Trophoblast cell (in vitro differentiated cells and primary cell): ENCODE measurements at places on chromosomes 16 and 17.

GRCh38 chr16:80279656-80280055, 261.1 kb upstream of the DYNLRB2 start:
- no peaks in the 10 kb centered on the region for H3K4me1 ChIP-seq
- no peaks in the 10 kb centered on the region for H3K27me3 ChIP-seq
- DNase-seq: no peak
- H3K4me3 ChIP-seq: no peak overlapping the region
- no peak overlapping the region for H3K27ac ChIP-seq

DNA sequence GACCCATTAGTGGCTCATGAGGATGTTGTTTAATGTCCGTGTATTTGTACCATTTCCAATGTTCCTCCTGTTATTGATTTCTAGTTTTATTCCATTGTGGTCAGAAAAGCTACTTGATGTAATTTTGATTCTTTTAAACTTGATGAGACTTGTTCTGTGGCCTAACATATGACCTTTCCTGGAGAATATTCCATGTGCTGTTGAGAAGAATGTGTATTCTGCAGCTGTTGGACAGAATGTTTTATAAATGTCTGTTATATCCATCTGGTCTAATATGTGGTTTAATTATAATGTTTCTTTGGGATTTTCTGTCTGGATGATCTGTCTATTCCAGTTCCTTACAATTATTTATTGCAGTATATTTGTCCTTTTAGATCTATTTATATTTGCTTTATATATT, 2.9 kb upstream of the ABCA10 start:
- no peak overlapping the region for H3K27ac ChIP-seq
- no peaks in the 10 kb centered on the region for H3K27me3 ChIP-seq
- H3K4me1 ChIP-seq: no peaks in the 10 kb centered on the region
- H3K4me3 ChIP-seq: no peak overlapping the region

DNA sequence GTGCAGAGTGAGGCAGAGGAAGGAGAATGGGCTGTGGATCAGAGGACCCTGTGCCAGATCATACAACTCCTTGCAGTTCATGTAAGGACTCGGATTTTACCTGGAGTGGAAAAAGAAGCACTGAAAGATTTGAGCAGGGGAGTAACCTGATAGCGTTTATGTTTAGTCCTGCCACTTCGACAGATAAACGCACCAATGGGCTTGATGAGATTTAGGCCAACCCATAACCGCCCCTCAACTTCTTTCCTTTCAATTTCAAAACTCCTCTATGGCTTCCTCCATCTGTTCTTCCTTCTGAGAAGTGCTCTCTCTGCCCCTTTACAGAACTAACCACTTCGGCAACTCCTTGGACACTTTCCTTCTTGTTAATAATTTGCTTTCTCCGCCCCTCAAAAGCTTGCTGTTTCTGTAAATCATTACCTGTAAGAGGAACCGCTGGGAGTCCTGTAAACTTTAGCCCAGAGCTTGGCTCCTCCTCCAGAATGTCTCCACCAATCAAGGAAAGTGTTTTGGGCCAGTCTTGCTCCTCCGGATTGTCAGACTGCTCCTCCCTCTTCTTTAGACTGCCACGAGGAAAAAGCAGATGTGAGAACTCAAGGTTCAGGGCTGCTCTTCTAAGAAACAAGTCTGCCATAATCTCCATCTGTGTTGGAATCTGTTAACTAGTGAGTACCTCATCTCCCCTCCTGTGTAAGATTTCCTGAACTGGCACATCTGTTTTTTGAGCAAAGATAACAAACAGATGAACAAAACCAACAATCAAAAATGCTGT, at the start of gene ACSM3:
Gene ACSM3, plus strand, starts transcription at position 554 of the 772 bp plus-strand sequence. CDS start 6,021 bp downstream, outside the sequence.
- peaks cover 3% of the 10 kb centered on the region for H3K4me1 ChIP-seq
- H3K27ac ChIP-seq: no peak within 1 kb of the TSS
- H3K27me3 ChIP-seq: no peaks in the 10 kb centered on the region
- H3K4me3 ChIP-seq: no peak within 1 kb of the TSS
- peak; percentile 82 for DNase-seq

DNA sequence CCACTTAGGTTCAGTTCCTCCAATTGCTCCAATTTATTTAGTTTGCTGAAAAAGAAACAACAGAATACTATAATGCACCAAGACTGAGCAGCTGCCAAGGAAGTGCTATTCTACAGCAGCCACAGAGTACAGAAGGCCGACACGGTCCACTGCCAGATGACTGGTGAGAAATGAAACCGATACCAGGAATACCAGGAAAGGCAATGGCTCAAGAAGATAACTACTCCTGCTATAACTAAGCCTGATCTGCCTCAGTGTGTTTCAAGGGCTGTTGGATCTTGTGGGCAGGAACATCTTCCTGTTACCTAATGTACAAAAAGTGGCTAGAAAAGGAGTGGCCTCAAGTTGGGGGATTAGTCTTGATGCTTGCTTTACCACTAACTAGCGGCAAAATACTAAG, 32.8 kb downstream of the MARVELD3 start:
- H3K36me3 ChIP-seq: peaks cover 17% of the 10 kb centered on the region
- H3K4me1 ChIP-seq: no peaks in the 10 kb centered on the region
- no peaks in the 10 kb centered on the region for H3K27me3 ChIP-seq
- no peak overlapping the region for H3K4me3 ChIP-seq
- no peak for DNase-seq

DNA sequence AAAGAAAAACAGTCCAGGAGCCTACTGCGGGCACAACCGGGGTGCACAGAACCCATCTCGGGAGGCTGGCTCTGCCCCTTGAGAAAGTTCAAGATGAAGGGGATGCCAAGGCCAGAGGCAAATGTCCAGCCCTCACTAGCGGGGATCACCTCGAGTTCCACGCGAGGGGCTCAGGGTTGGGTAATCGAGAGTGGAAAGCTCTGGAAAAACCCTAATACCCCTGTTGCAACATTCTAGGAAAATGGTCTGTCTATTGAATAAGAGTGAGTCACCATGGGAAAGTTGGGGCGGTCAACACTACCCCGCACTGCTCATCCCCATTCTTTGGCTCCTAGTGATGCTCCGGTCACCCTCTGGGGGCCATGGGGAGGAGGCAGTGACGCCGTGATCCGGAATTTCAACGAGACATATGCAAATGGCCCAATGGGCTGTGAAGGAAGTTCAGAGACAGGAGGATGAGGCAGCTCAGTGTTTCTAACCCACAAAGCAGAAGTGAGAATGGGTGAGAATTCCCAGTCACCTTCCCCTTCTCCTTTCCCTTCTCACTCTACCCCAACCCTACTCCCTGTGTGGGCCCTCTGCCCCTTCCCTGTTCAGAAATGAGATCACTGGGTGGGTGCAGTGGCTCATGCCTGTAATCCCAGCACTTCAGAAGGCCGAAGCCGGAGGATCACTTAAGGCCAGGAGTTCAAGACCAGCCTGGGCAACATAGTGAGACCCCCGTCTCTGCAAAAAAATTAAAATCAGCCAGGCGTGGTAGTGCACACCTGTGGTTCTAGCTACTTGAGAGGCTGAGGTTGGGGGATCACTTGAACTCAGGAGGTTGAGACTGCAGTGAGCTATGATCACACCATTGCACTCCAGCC, 22.4 kb downstream of the SOCS3 start:
- no peaks in the 10 kb centered on the region for H3K36me3 ChIP-seq
- no peaks in the 10 kb centered on the region for H3K27me3 ChIP-seq
- no peak overlapping the region for H3K4me3 ChIP-seq
- no peak for DNase-seq
- peaks cover 9% of the 10 kb centered on the region for H3K4me1 ChIP-seq

- H3K36me3 ChIP-seq: no peaks in the 10 kb centered on the region
- H3K27me3 ChIP-seq: no peaks in the 10 kb centered on the region
- no peak overlapping the region for H3K27ac ChIP-seq
- no peaks in the 10 kb centered on the region for H3K4me1 ChIP-seq
- no peak overlapping the region for H3K4me3 ChIP-seq
Observed at GRCh38 chr16:72458035-72458434, 286.1 kb upstream of the PMFBP1 start.

GRCh38 chr17:79735096-79735495, 4.4 kb downstream of the ENPP7 start:
- H3K36me3 ChIP-seq: no peaks in the 10 kb centered on the region
- no peak overlapping the region for H3K4me3 ChIP-seq
- H3K27me3 ChIP-seq: no peaks in the 10 kb centered on the region
- H3K27ac ChIP-seq: no peak overlapping the region
- DNase-seq: no peak
- no peaks in the 10 kb centered on the region for H3K4me1 ChIP-seq

- no peak overlapping the region for H3K27ac ChIP-seq
- H3K27me3 ChIP-seq: no peaks in the 10 kb centered on the region
- H3K4me1 ChIP-seq: peaks cover 7% of the 10 kb centered on the region
- H3K36me3 ChIP-seq: peaks cover 14% of the 10 kb centered on the region
Observed at GRCh38 chr17:50094243-50094752, 853 bp upstream of the PDK2 start.

DNA sequence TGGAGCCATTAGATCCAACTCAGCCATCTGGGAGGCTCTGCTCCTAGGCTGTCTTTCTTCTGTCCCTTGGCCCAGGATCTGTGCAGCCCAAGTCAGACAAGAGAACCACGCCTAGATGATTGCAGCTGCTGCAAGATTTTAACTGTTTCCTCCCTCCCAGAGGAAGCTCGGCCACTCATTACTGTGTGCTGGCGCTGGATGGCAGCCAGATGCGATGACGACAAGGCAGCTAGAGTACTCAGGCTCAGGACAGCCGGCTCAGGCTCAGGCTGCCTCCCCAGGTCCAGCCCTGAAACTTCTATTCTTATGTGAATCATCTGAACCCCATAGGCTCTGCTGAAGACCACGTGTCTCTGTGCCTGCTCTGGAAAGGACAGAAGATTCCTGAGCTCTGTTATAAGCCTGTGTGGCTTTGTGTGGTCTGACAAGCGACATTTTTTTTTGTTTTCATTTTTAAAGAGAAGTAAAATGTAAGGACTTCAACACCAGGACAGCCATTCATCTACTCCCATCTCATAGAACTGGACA, 32.1 kb upstream of the FBXW10B start:
- peak overlapping the region; percentile 64 for H3K4me3 ChIP-seq
- peaks cover 35% of the 10 kb centered on the region for H3K4me1 ChIP-seq
- peak overlapping the region; percentile 74 for H3K27ac ChIP-seq
- DNase-seq: peak; percentile 96
- H3K27me3 ChIP-seq: no peaks in the 10 kb centered on the region
- H3K36me3 ChIP-seq: no peaks in the 10 kb centered on the region

GRCh38 chr17:65436871-65437270, 124.6 kb downstream of the AXIN2 start:
- H3K4me1 ChIP-seq: peaks cover 3% of the 10 kb centered on the region
- H3K36me3 ChIP-seq: no peaks in the 10 kb centered on the region

DNA sequence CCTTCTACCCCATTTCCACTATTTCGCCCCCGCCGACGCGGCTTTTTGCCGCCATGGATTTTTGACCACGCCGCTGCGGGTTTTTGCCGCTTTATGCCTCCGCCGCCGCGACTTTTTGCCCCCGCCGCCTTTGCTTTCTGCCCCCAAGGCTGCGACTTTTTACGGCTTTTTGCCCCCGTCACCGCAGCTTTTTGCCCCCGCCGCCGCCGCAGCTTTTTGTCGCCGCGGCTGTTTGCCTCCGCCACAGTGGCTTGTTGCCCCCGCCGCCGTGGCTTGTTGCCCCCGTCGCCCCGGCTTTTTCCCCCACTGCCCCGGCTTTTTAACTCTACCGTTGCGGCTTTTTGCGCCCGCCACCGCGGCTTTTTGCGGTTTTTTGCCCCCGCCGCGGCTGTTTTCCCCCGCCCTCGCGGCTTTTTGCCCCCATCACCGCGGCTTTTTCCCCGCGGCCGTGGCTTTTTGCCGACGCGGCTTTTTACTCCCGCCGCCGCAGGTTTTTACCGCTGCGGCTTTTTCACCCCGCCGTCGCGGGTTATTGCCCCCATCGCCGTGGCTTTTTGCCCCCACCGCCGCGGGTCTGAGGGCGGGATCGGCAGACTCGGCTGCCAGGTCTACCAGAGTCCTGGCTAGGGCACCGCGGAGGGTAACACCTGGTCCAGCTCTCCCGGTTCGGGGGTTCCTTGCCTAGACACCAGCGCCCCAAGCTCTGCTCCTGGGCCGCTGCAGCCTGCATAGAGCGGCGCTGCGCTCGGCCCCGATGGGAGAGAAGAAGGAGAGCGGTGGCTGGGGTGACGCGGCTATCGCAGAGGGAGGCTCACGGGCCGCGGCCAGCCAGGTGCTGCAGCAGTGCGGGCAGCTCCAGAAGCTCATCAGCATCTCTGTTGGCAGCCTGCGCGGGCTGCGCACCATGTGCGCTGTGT, 562.7 kb upstream of the WSB1 start:
- H3K4me1 ChIP-seq: no peaks in the 10 kb centered on the region
- no peak overlapping the region for H3K27ac ChIP-seq
- DNase-seq: no peak
- no peak overlapping the region for H3K4me3 ChIP-seq
- H3K27me3 ChIP-seq: no peaks in the 10 kb centered on the region
